Brain pericyte (primary cell): ENCODE measurements at places on chromosomes 6 and 20.

GRCh38 chr6:10528158-10528981 lies 7.2 kb downstream of the GCNT2 start:
- no peak for DNase-seq

DNA sequence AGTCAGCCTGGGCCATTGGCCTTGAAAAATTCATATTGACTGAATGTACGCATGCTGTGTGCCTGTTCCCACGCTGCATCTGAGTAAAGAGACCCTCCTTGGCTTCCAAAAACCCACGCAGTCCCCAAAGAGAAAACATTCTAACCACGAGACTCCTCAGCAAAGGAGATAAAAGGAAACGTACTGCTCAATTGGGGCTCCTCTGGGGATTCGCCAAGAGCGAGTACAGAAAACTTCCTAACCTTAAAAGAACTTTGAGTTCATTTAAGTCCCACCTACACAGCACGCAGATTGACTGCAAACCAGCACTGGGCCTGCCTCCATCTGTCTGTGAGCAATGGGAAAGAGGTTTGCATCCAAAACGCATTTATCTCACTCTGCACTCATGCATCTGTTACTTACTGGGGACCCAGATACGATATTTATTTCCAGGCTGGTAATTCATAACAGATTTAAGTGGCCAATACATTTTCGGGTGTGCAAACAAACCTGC lies 505.9 kb upstream of the CHD6 start:
- no peak for DNase-seq

GRCh38 chr6:34195726-34196115 lies 41.0 kb upstream of the HMGA1 start:
- DNase-seq: no peak

DNA sequence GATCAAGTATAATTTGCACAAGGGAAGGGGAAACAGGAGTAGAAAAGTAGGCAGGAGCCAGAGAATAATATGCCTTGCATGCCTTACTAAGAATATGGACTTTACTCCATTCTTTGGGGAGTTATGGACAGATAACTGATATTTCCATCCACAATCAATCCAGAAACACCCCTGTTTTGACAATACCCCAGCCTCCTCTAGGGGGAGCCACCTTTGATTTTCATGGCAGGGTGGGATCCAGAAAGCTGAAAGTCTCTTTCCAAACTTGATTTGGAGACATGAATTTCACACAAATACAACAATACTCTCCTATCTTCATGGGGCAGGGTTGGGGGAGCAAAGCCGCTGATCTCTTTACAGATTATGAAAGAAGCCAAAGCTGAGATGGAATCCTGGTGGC lies 404.1 kb downstream of the FOXA2 start:
- no peak for DNase-seq

DNA sequence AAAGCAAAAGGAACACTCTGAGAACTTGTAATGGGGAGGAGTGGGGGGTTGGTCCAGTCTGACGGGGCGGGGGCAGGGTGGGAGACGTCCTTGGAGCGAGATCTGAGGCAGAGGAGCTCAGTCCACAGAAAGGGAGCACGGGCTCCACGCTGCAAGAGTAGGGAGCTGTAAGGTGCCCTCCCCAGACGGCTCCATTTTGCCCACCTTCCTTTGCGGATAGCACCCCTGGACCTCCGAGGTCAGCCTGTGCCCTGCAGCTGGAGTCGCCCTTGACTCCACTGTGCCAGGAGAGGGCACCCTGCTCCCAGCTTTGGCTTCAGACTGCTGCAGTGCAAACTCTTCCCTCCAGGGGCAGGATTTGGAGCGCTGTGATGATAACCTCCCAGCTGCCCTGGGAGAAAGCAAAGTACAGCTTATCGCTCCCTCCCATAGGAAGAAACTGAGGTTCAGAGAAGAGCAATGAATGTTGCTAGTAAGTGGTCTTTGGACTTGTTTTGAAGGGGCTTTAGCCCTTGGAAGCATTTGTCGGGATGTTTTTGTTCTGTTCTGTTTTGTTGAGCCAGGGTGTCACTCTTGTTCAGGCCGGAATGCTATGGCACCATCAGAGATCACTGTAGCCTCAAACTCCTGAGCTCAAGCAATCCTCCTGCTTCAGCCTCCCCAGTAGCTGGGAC lies 9.5 kb upstream of the AHCY start:
- DNase-seq: peak; percentile 31

GRCh38 chr20:14127514-14128223 lies 132.4 kb downstream of the MACROD2 start:
- DNase-seq: no peak

- DNase-seq: no peak
Observed at GRCh38 chr6:13250703-13251102, 77.6 kb downstream of the TBC1D7 start.

GRCh38 chr6:28235912-28236452 lies 10.9 kb downstream of the ZSCAN9 start:
- DNase-seq: no peak

- no peak for DNase-seq
Observed at GRCh38 chr6:133985970-133986369, 32.9 kb downstream of the TBPL1 start.

GRCh38 chr20:258269-258858 lies 840 bp downstream of the DEFB132 start:
- DNase-seq: no peak

DNA sequence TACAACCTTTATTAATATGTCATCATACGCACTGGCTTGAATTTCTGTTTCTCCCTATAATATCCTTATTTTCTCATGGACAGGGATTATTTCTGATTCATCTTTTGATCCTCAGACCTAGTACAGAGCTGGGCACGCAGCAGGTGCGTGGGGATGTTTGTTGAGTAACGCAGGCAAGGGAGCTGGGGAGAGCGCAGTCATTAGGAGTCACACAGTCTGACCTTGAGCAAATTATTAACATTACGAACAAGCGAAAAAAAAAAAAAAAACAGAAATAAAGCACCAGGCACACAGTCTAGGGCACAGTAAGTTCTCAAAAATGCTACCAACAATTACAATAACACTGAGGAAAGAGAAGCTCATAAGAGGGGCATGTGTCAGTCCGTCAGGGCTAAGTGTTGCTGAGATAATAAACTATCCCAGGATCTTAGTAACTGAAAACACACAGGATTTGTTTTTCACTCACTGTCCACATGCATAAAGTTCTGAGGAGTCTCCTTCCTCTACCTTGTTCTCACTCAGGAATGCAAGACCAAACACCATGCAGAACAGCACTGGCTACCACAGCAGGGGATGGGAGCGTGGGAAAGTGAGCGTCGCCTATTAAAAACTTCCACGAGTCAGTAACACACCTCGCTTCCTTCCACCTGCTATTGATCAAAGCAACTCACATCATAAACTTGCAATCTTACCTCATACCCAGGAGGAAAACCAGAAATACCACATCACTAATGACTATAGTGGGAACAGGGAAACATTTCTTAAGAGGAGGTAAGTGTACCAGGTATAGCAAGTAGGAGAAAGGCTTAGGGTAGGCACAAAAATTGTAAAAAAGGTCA lies 56.9 kb downstream of the PDE10A start:
- no peak for DNase-seq

DNA sequence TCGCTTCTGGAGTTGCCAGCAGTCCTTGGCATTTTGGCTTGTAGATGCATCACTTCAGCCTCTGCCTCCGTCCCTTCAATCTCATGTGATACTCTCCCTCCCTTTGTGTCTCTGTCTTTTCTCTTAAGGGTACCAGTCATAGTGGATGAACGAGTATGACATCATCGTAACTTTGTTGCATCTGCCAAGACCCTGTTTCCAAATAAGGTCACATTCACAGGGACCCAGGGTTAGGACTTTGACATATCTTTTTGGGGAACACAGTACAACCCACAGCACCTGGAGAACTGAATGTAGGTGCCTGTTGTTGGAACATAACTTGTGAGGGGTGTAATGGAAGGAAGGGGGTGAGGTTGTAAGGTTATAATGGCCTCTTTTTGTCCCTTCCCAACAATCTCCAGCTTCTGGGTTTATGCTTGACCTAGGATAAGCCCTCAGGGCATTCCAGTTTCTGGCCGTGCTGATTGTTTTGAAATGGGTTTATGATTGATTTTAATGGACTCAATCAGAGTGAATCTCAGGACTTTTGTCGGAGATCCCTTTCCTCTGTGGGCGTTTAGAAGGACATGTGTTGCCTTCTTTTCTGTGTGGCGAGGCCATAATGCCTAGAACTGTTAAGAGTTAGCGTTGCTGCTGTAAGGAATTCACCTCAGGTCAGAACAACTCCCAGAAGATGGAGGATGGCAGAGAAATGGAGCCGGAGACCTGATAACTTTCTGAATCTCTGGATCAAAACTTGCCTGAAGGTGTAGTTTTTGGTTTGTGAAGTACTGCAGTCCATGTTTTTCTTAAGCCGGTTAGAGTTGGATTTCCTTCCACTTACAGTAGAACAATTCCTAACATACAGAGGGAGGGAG lies 9.2 kb downstream of the ATRN start:
- DNase-seq: no peak

- no peak for DNase-seq
Observed at GRCh38 chr20:15634102-15634501, 939.1 kb downstream of the KIF16B start.

- DNase-seq: no peak
Observed at GRCh38 chr20:58169450-58169849, 59.0 kb downstream of the ANKRD60 start.

DNA sequence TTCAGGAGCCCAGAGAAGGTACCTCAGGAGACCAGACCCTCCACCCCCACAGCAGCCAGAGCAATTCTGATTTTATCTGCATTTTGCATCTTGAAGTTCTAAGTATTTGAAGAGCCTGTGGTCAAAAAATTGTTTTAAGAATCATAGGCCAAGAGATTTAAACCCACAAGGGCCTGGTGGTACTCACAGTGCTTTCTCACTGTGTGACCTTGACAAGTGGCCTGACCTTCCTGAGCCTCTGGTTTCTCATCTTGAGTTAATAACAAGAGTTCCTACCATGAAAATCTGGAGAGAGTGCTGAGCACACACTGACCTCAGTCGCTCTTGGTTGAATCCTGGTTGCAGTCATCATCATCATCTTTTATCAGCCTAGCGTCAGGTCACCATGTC lies 45.4 kb upstream of the ID1 start:
- DNase-seq: no peak

- no peak for DNase-seq
Observed at GRCh38 chr20:32072168-32072750, 20.2 kb downstream of the HCK start.

GRCh38 chr6:137426007-137426689 lies 68.0 kb downstream of the OLIG3 start:
- no peak for DNase-seq

GRCh38 chr20:52777171-52777570 lies 195.0 kb upstream of the TSHZ2 start:
- no peak for DNase-seq

GRCh38 chr20:15596220-15596890 lies 976.9 kb downstream of the KIF16B start:
- DNase-seq: no peak

GRCh38 chr20:23334111-23334510 lies 16.5 kb upstream of the NXT1 start:
- DNase-seq: no peak

GRCh38 chr6:135114355-135115145 lies 59.9 kb upstream of the HBS1L start:
- DNase-seq: no peak

GRCh38 chr6:40312213-40313015 lies 274.8 kb downstream of the LRFN2 start:
- no peak for DNase-seq

GRCh38 chr6:84432619-84433018 lies 205.2 kb upstream of the CEP162 start:
- no peak for DNase-seq

- no peak for DNase-seq
Observed at GRCh38 chr20:64164123-64164836, at the start of gene MYT1. Gene MYT1, plus strand, starts transcription at chr20:64164452. Its CDS starts 34,410 bp downstream, at chr20:64198862.

DNA sequence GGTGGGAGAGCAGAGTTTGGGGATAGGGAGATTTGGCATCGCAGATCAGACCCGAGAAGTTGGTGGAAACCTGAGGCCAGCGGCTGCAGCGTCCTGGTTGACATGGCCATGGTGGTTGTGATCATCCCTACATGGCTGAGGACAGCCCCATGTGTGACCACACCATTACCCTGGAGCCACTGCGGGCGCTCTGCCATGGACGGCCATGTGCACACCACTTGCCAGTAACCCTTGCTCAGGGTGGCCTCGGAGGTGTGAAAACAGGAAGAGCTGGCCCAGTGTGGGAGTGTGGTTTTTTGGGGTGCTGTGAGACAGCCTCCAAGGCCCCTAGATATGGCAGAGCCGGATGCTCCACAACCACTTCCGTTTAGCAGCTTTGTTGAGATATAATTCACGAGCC lies 64.4 kb downstream of the TMEM242 start:
- no peak for DNase-seq

DNA sequence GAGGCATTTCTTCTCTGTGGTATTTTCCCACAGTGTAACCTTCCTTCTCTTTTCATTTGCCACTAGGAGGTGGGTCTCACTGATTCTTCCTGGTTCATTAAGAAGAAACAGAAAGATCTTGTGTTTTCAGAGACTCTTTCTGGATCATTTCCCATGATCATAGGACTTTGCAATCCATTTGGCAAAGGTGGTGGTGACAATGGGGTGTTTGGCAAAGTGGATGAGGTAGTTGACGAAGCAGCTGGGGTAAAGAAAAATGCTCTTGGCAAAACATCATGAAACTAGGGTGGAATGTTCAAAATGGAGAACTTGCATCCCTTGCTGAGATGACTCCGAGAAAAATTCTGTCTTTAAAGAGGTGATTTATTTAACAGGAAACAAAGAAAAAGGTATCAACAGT lies 50.6 kb downstream of the TRAF3IP2 start:
- DNase-seq: no peak

DNA sequence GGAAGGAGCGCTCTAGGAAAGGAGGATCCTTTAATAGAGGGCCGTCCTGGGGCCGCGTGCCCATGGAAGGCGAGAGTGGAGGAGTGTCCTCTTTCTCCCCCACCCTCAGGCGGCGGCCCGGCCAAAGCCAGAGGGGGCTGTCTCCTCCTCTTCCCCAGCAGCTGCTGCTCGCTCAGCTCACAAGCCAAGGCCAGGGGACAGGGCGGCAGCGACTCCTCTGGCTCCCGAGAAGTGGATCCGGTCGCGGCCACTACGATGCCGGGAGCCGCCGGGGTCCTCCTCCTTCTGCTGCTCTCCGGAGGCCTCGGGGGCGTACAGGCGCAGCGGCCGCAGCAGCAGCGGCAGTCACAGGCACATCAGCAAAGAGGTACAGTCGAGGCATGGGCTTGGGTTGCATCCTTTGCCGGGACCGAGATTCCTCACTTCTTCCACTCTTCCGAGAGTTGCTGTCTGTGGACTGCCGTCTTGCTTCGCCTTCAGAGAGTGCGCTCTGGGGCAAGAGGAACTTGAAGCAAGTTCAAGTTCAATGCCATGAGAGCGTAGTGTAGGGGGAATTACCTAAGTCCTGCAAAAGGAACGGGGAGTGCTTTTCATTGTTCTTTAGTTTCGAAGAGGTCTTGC lies at the start of gene LAMA2:
TSS of gene LAMA2 (plus strand) at position 148 of the 621 bp plus-strand sequence. CDS start at position 256, 108 bp downstream.
- peak; percentile 47 for DNase-seq

DNA sequence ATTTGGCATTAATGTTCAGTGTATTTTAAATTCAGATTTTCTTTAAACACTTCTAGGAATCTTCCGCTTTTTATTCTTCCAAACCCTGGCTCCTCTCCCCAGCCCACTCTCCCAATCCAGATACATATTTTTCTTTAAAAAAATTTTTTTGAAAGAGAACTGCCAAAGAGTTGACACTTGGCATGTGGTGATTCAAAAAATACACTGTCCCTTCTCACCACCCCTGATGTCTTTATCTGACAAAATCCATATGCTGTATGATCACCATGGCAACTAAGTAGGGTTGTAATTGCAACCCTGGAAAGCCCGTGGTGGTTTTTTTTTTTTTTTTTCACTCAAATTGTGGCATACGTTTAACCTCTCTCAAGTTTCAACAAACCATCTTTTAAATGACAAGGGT lies 355.8 kb upstream of the SASH1 start:
- DNase-seq: no peak
